NCI-H146 (cell line): ENCODE measurements at places on chromosomes 11 and 22.

DNA sequence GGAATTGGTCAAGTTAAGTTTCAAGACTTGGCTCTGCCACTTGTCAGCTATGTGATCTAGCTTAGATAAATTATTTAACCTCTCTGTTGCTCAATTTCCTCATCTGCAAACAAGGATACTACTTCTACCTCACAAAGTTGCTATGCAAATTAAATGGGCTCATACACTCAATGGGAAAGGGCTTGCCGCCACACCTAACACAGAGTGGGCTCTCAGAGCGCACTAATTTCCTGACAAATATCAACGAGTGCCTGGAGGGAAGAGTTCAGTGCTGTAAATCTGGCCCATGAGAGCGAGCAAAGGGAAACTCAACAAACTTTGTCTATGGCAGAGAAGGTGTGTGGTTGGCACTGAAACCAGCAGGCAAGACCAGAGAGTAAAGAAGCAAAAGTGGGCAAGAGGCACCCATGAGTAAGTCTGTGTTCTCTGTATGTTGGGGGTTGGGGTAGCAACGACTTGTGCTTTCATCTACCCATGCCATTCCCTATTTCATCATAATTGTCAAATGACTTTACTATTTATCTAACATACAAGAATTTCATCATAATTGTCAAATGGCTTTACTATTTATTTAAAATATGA is 60.7 kb upstream of the PHF21A start:
- no peak for DNase-seq

- no peak for DNase-seq
Observed at GRCh38 chr11:3135481-3136440, 29.3 kb downstream of the OSBPL5 start.

DNA sequence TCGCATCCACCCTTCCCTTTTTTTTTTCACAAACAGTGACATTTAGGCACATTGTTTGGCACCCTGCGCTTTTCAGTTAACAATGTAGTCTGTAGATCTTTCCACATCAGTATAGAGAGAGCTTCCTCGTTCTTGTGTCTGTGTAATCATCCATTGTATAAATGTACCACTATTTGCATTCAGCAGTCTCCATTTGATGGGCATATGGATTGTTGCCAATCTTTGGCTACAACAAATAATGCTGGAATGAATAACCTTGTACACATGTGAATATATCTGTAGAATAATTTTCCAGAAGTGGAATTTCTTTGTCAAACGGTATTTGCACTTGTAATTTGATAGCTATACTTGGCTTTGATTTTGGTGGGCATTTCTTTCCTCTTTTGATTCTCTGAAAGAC is 17.1 kb downstream of the MPEG1 start:
- DNase-seq: peak; percentile 9

DNA sequence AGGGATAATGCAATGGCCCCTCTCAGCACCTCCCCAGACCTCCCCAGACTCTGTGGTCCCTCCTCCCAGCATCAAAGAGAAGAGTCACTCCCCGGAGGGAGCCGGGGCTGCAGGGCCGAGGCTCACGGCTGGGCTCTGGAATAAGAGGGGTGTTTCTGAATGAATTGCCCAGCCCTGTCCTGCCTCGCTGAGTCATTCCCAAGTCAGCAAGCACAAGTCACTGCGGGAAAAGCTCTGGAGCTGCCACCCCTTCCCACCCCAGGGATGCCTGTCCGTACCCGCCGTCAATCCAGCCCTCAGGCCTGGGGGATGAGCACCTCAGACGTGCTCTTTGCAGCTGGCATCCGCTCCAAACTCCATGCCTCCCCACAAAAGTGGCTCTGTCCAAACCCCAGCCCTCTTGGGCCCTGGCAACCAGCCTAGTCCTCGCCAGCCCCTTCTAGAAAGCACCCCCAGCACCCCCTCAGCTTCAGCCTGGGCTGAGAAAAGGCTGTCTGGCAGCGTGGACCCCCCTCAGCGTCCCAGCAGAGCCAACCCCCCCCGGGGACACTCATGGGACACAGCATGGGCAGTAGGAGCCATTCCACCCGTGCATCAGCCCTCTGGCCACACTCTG is 22.7 kb downstream of the CELSR1 start:
- DNase-seq: no peak

DNA sequence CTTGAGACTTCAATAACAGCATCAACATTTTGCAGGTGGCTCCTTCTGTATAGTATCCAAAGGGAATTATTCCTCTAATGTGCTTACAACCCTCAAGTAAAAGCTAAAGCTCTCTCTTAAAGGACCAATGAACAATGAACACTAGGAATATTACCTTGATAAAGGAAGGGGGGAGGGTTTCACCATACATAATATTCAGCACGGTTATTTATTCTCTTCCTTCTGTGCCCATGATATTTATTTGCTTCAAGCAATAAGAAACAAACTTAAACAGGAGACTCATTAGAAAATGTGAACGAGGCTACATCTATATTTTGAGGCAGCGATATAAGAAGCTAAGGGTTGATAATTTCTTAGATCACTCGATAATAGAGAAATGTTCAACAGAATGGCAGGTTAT is 21.2 kb downstream of the BLID start:
- DNase-seq: no peak

GRCh38 chr11:13016415-13016814 is 7.3 kb downstream of the RASSF10 start:
- DNase-seq: peak; percentile 35

GRCh38 chr11:132904607-132905006 is 627.7 kb downstream of the OPCML start:
- DNase-seq: no peak

DNA sequence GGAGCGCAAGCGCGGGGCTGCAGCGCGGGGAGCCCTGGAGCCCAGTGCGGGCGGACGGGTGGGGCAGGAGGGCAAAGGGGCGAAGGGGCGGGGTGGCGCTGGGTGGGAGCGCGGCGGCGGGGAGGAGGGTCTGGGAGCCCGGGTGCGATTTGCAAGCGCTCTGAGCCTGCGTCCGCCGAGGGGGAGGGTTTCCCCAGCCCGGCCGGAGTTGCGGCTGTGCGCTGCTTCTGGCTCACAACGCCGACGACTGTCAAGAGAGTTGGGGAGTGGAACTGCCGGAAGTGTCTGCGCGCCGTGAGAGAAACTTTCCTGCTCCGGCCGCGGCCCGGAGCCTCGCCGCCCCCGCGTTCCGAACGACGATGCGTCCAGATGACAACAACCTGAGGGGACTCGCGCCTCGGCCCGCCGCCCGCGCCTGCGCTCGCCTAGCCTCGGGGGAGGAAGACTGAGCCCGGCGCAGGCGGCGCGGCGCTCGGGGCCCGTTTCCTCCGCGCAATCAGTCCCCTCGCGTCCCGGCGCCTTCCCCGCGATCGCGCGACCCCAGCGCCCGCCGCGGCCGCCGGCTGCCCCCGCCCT is at the start of gene ARHGAP42:
ARHGAP42 (plus strand) TSS at position 235 of the 576 bp plus-strand sequence. CDS start 391 bp downstream, outside the sequence.
- DNase-seq: no peak

- no peak for DNase-seq
Observed at GRCh38 chr22:39773976-39774539, 119.5 kb downstream of the ENTHD1 start.

- DNase-seq: no peak
Observed at GRCh38 chr11:118274186-118274585, 10.1 kb upstream of the MPZL2 start.
